ENCODE measurements at places on chromosomes 2 and 18.
A peak's percentile ranks its signal among the peaks of the same experiment; 100 is the strongest.

DNA sequence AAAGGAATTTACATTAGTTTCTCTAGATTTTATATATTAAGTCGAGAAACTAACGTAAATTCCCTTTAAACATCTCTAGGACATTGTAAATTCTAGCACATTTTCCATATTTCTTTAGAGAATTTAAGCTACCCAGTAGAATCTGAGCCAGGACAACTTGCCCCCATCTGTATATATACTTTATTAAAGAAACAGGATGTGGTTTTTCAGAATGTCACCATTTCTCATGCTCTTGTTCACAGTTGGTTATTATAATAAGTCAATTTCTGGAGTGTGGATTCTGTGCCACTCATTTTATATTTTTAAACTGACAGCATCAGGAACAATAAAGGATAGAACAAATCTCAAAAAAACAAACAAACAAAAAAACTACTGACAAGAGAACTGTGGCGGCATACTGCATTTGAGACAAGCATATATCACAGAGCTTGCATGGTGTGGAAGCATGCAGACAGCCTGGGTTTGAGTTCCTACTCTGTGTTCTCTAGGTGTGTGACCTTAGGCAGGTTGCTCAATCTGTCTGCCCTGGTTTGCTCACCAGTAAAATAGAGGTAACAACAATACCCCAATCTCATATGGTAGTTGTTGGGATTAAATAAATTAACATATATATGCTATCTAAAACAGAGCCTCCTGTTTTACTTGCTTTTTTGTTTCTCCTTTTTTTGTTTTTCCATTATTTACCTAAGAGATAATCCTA lies 61.4 kb upstream of the DNER start:
- H3K27ac ChIP-seq: peak overlapping the region; percentile 61
- peaks cover 53% of the 10 kb centered on the region for H3K36me3 ChIP-seq
- no peaks in the 10 kb centered on the region for H3K27me3 ChIP-seq
- H3K4me3 ChIP-seq: peak overlapping the region; percentile 36

GRCh38 chr2:71789556-71790204 lies 336.3 kb downstream of the DYSF start:
- DNase-seq: no peak
- H3K4me3 ChIP-seq: no peak overlapping the region
- no peaks in the 10 kb centered on the region for H3K4me1 ChIP-seq
- peaks cover 8% of the 10 kb centered on the region for H3K27me3 ChIP-seq
- H3K27ac ChIP-seq: no peak overlapping the region

DNA sequence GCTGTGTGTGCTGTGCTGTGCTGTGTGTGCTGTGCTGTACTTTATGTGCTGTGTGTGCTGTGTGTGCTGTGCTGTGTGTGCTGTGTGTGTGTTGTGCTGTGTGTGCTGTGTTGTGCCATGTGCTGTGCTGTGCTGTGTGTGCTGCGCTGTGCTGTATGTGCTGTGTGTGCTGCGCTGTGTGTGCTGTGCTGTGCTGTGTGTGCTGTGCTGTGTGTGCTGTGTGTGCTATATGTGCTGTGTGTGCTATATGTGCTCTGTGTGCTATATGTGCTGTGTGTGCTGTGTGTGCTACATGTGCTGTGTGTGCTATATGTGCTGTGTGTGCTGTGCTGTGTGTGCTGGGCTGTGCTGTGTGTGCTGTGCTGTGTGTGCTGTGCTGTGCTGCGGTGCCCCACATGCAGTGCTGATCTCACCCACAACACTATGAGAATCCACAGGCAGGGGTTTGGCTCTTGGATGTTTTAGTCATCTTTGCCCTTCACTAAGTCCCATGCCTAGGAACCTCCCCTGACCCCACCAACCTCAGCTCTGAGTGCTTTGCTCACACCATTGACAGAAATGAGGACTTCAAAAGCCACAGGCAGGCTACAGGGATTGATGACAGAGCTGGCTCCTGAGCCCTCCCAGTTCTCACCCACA lies 30.5 kb upstream of the MAL start:
- H3K27ac ChIP-seq: no peak overlapping the region
- no peaks in the 10 kb centered on the region for H3K4me1 ChIP-seq
- peaks cover 61% of the 10 kb centered on the region for H3K27me3 ChIP-seq
- DNase-seq: no peak

DNA sequence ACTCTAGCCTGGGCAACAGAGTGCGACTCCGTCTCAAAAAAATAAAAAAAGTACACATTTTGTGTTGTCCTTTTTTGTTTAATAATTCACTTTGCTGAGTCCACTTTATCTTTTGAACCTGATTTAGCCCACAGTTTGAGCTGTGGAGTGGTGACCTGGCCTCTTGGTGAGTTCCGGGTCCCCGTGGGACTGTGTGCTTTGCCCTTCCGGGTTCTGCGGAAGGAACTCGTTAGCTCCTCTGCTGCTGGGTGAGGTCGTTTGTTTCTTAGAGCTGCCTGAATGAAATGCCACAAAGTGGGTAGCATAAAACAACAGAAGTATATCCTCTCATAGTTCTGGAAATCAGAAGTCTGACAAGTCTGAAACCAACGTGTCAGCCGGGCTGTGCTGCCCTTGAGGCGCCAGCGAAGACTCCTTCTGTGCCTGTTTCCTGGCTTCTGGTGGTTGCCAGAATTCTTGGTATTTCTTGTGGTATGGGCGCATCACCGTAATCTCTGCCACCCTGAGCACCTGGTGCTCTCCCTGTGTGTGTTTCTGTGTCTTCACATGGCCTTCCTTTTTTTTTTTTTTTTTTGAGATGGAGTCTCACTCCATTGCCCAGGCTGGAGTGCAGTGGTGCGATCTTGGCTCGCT lies 3.5 kb downstream of the EFHD1 start:
- H3K27me3 ChIP-seq: peaks cover 71% of the 10 kb centered on the region
- no peak for DNase-seq
- no peak overlapping the region for H3K27ac ChIP-seq
- no peak overlapping the region for H3K4me3 ChIP-seq

DNA sequence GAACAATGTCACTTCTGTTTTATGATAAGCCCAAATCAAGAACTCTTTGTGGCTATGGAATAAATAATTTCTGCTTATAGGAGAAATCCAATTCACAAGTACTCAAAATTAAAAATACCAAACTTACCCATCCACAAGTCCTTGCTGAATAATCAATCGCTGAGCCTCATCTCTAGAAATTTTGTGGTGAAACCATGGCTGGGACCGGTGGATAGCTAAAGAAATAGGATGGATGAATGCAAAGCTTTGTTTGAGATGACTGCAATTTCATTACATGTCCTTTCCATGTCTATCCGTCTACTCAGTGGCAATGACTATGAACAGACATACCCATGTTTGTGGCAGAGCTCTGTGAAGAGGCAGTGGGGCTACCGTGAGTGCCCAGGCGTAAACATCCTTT lies 124.4 kb downstream of the GRB14 start:
- no peak overlapping the region for H3K27ac ChIP-seq
- H3K4me1 ChIP-seq: no peaks in the 10 kb centered on the region
- no peak overlapping the region for H3K4me3 ChIP-seq
- H3K36me3 ChIP-seq: peaks cover 5% of the 10 kb centered on the region

GRCh38 chr2:77642339-77642738 lies 120.2 kb upstream of the LRRTM4 start:
- no peak for DNase-seq
- H3K4me3 ChIP-seq: no peak overlapping the region
- H3K4me1 ChIP-seq: no peaks in the 10 kb centered on the region
- H3K36me3 ChIP-seq: peaks cover 1% of the 10 kb centered on the region

DNA sequence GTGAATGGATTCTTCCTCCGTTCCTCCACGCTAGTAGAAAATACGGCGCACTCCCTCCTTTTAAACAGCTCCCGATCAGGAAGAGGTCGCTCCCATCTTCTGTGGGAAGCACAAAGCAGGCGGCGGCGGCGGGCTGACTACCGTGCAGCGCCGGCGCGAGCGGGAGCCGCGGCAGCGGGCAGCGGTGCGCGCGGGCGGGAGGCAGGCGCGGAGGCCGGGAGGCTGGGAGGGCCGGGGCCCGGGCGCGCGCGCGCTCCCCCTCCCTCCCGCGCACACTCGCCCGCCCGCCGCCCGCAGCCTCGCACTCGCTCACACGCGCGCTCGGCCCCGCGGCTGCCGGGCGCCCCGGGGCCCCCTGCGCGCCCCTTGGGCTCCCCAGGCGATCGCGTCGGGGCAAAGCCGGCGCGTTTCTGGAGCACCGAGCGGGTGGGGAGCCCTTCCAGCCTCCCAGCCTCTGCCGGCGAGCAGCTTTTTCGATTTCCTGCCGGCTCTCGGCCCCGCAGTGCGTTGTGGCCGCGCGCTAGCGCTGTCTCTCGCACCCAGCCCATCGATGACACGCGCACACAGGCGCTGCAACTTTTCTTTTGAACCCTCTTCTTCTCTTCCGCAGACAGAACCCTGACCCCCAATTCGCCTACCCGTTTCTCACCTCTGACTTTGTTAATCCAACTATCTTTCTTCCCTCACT lies at the start of gene SLC8A1:
Gene SLC8A1, minus strand, starts transcription at position 173 of the 688 bp plus-strand sequence.
- H3K27ac ChIP-seq: peak within 1 kb of the TSS; percentile 13

GRCh38 chr2:127416506-127417001 lies 1.7 kb upstream of the PROC start:
- H3K27ac ChIP-seq: peak overlapping the region; percentile 79
- H3K27me3 ChIP-seq: peaks cover 15% of the 10 kb centered on the region
- H3K36me3 ChIP-seq: no peaks in the 10 kb centered on the region
- peak overlapping the region; percentile 84 for H3K4me3 ChIP-seq
- peaks cover 24% of the 10 kb centered on the region for H3K4me1 ChIP-seq

DNA sequence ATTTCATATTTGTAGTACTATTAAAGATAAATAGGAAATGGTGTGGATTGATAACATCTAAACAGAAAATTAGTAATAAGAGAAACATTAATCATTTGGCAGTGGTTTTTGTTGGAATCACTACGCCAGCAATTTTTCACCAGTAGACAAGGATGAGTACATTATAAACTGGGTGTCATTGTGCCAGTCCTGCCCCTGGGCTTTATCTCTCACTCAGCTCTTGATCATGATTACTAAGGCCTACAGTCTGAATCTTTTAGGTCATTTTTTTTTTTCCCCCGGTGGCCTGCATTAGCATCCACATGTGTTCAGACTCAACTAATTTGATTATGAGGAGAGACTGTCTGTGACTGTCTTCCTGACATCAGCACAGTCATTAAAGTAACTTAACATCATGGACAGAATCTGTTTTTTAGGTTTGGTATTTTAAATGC lies 16.2 kb downstream of the GULP1 start:
- H3K36me3 ChIP-seq: peaks cover 2% of the 10 kb centered on the region
- DNase-seq: no peak
- no peak overlapping the region for H3K27ac ChIP-seq
- no peaks in the 10 kb centered on the region for H3K4me1 ChIP-seq
- no peak overlapping the region for H3K4me3 ChIP-seq

DNA sequence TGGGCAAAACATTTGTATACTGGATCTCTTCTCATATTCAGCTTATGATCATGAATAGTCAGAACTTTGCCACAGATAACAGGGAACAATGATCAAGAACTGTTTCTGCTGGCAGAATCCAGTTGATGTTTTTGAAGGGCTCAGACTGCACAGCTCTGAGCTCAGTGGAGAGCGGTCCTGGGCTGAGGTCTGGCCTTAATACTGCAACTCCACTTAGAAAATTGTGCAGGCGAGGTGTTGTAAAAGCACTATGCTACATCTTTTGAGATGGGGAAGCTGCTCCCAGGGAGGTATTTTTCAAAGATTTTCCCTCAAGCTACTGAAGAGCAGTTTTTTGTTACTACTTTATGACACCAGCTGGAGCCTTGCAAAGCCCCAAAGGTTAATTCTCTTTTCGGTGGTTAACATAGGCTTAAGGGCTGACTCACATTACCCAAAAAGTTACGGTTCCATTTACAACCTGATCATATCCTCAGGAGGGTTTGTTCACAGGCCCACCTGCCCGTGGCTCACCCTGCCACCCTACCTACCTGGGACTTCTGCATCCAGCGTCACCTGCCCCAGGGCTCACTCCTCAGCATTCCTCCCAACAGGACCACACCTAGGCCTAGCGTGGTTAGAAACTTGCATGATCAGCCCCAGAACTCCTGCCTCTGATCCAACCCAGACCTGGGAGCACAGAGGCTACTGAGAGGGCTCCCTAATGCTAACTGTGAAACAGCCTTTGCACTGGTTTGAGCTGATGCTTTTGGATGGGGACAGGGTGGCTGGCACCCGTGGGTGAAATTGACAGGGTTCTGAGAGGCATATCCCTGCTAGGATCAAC lies 114.4 kb downstream of the NCK2 start:
- DNase-seq: no peak
- H3K27me3 ChIP-seq: no peaks in the 10 kb centered on the region
- peaks cover 35% of the 10 kb centered on the region for H3K36me3 ChIP-seq
- H3K4me1 ChIP-seq: peaks cover 86% of the 10 kb centered on the region
- peak overlapping the region; percentile 96 for H3K27ac ChIP-seq

GRCh38 chr2:64609227-64609941 lies 44.3 kb downstream of the SERTAD2 start:
- peak overlapping the region; percentile 75 for H3K27ac ChIP-seq
- H3K27me3 ChIP-seq: no peaks in the 10 kb centered on the region
- H3K4me1 ChIP-seq: peaks cover 28% of the 10 kb centered on the region
- peak; percentile 63 for DNase-seq
- peaks cover 7% of the 10 kb centered on the region for H3K36me3 ChIP-seq
- H3K4me3 ChIP-seq: peak overlapping the region; percentile 79

- H3K36me3 ChIP-seq: no peaks in the 10 kb centered on the region
- no peaks in the 10 kb centered on the region for H3K4me1 ChIP-seq
These were observed 42.3 kb upstream of the ATIC start for GRCh38 chr2:215269397-215270117.

- peaks cover 26% of the 10 kb centered on the region for H3K27me3 ChIP-seq
- H3K27ac ChIP-seq: no peak overlapping the region
- H3K4me3 ChIP-seq: no peak overlapping the region
- DNase-seq: no peak
These were observed 16.6 kb downstream of the MALL start for GRCh38 chr2:110099038-110099425.

GRCh38 chr2:70019096-70019495 lies 57.7 kb upstream of the ASPRV1 start:
- H3K4me3 ChIP-seq: no peak overlapping the region
- H3K27ac ChIP-seq: no peak overlapping the region
- H3K36me3 ChIP-seq: peaks cover 5% of the 10 kb centered on the region
- no peaks in the 10 kb centered on the region for H3K27me3 ChIP-seq
- no peak for DNase-seq
- H3K4me1 ChIP-seq: no peaks in the 10 kb centered on the region

GRCh38 chr2:205811387-205811786 lies 129.1 kb downstream of the NRP2 start:
- H3K4me3 ChIP-seq: no peak overlapping the region
- no peak overlapping the region for H3K27ac ChIP-seq
- H3K36me3 ChIP-seq: no peaks in the 10 kb centered on the region
- H3K27me3 ChIP-seq: peaks cover 17% of the 10 kb centered on the region

DNA sequence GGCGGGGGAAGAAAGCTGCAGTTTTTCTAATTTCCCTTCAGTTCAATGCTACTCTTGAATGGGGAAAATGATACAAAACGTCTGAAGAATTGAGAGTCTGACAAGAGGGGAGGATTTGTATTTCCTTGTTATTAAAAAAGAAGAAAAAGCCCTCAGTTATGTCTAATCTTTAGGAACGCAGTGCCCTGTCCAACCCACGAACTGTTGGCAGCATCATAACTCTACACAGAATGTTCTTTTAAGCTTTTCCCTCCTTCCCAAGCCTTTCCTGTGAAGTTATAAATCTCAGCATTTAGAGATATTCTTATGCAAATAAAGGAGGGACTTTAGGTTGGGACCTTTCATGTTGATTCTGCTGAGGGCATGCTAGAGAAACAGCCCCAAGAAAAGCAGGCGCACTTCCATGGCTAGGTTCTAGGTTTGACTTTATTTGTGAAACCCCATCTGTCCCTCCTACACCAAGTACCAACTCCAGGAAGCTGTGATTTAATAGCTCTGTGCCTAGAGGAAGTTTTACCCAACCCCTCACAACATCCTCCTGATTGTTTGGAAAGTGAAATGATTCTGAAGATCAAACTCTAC lies 288.6 kb downstream of the SETBP1 start:
- no peaks in the 10 kb centered on the region for H3K27me3 ChIP-seq
- no peaks in the 10 kb centered on the region for H3K4me1 ChIP-seq
- H3K36me3 ChIP-seq: peaks cover 3% of the 10 kb centered on the region
- H3K4me3 ChIP-seq: no peak overlapping the region
- H3K27ac ChIP-seq: no peak overlapping the region
